Activated naive CD4-positive, alpha-beta T cell treated with anti-CD3 and anti-CD28 coated beads, Interleukin-2, amount 50 U/mL, for 72 hours (primary cell): ENCODE measurements at places on chromosomes 1 and 21.

- DNase-seq: no peak
These were observed 6.9 kb downstream of the PINK1 start for GRCh38 chr1:20640183-20640597.

DNA sequence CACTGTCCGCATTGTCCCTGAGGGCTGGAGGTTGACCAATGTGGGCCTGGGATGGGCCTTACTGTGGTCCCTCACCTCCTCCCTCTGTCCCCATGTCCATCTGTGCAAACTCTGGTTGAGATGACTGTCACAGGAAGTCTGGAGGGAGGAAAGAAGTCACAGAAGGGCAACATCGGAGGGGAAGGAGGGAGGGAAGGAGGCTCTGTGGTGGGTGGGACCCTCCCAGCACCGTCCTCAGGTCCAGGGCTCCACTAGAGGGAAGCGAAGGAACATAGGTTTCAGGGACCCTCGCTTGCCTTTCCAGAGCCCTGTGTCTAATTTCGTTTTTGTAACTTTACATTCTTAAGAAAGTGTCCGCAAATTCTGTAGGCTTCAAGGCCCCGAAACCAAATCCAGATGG, 111.3 kb upstream of the SLC44A3 start:
- DNase-seq: no peak

- DNase-seq: peak; percentile 65
These were observed 30.3 kb upstream of the CBR3 start for GRCh38 chr21:36104317-36105300.

GRCh38 chr1:225888898-225889601, at the start of gene LEFTY1:
Gene LEFTY1, minus strand, starts transcription at chr1:225889146. Its CDS starts 80 bp downstream, at chr1:225889066.
- no peak for DNase-seq

GRCh38 chr1:169307176-169307575, 60.4 kb downstream of the NME7 start:
- no peak for DNase-seq

DNA sequence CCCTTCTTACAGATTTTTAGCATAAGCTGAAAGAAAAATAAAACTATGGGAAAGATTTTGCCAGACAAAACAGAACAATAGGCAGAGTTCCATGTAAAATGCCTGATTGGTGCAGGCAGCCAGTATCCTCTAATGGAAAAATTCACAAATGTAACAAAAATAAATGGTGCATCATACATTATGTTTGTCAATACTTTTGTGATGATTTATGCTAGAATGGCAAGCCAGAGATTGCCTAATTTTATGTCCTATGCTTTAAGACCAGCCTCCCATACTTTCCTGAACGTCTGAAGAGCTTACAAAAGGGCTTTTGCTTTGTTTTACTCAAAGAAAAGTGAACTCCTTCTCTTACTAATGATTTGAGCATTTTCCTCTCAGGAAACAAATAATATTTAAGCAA, 81.5 kb upstream of the KCNJ15 start:
- DNase-seq: no peak

DNA sequence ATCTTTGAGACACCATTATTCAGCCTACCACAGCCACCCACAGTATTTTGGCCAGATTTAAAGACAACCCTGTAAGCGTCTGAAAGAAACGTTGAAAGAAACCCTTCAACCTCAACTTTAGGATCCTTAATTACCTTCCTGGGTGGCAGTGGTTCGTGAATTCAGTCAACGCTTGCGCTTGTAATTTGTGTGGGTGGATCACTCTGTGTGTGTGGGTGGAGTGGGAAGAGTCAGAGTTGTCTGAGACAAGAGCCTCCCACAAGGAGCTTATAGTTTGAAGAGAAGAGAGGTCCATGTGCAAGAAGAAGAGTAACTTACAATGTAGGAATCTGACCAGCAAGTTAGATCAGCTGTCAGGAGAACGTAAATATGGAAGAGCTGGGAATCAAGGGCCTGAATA, 8.4 kb downstream of the COQ8A start:
- no peak for DNase-seq

GRCh38 chr21:24289539-24289938, 1317.7 kb downstream of the MRPL39 start:
- DNase-seq: no peak

GRCh38 chr1:11062965-11063401, 3.2 kb upstream of the SRM start:
- peak; percentile 53 for DNase-seq

- DNase-seq: peak; percentile 43
These were observed 33.2 kb upstream of the RUNX3 start for GRCh38 chr1:24963099-24963872.

- no peak for DNase-seq
These were observed 10.6 kb upstream of the B3GALT5 start for GRCh38 chr21:39602076-39602689.

DNA sequence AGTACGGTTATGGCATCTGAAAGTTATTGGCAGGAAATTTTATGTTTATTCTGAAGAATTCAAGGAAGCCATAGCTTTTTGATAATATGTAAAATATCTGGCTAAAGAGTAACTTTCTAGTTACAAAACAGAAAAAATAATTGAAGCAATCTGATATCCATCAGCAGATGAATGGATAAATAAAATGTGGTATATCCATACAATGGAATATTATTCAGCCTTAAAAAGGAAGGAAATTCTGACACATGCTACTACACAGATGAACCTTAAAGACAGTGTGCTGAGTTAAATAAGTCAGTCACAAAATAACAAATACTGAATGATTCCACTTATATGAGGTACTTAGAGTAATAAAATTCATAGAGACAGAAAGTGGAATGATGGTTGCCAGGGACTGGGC, 25.0 kb upstream of the HIVEP3 start:
- no peak for DNase-seq

GRCh38 chr1:113125517-113125916, 52.5 kb downstream of the LRIG2 start:
- DNase-seq: no peak

- peak; percentile 13 for DNase-seq
These were observed 33.6 kb upstream of the CTSK start for GRCh38 chr1:150841626-150842025.

DNA sequence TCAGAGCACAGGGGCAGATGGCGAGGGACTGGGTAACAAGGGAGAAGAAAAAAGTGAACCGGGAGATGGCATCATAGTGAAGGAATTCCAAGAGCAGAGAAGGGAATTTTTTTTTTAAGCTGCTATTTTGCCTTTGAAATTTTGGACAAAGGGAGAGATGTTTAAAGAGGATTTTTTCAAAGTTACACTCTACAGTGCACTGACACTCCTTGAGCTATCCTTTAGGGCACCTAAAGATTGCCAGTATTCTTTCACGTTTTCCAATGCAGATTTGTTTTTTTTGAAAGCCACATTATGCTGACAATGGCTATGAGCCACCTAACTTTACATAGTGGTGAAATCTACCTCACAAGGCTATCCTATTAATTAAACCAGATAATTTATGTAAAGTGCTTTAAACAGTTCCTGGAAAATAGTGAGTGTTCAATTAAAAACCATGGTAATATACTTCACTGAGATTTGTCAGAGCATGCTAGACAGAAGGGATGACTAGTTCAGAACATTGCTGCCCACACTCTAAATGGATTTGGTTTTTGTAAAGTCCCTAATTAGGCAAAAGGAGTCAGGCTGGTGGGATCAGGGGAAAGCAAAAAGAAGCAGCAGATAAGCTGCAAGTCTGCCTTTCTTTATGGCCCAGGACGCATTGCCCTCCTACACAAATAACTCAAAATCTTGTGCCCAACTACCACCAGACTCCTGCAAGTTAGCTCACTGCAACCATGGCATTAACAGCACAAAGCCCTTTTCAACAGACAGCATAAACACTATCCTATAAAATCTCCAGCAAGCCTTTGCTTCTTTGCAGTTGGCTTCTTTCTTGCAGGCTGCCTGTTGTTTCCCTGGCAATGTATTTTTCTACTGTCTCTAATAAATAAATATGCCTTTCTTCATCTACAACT, 53.9 kb downstream of the PRDX6 start:
- DNase-seq: no peak

GRCh38 chr1:103371234-103371633, 154.3 kb upstream of the RNPC3 start:
- no peak for DNase-seq

- DNase-seq: no peak
These were observed 42.3 kb upstream of the PWP2 start for GRCh38 chr21:44064852-44065403.

DNA sequence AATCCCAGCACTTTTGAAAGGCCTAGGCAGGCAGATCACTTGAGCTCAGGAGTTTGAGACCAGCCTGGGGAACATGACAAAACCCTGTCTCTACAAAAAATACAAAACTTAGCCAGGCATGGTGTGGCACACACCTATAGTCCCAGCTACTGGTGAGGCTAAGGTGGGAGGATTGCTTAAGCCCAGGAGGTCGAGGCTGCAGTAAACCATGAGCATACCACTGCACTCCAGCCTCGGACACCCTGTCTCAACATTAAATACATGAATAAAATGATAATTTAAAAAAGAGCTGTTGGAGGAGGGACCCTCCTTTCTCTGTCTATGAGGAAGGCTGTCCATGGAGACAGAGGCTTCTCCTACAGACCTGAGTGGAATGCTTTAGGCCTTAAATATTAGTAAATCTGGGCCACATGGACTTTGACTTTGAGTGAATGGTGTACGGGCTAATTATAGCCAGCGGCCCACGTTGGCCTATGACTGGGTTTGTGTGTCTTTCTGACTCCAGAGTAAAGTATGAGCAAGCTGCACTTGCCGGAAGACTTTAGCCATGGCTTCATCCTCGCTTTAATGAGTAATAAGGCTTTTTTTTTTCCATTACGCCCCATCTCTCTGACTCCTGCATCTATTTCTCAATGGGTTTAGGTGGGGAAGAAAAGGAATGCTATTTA, 21.3 kb downstream of the RAB3B start:
- no peak for DNase-seq

- DNase-seq: no peak
These were observed 90.5 kb upstream of the TLR5 start for GRCh38 chr1:223233410-223234169.

DNA sequence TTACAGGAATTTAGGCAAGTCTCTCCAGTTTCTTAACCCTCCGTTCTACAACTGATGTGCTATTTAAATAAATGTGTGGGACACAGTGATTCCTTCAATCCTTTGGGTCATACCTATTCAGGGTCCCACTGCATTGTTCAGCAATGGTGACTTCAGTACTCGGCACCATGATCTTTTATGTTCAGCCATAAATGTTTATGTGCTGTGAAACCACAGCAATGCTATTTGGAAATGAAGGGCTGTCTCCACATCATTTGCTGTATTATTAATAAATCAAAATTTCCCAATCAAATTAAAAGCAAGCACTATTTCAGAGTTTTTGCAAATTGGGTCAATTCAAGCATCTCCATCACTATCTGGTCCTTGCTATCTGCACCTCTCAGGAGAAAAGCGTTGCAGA, 84.8 kb downstream of the NR5A2 start:
- DNase-seq: no peak

DNA sequence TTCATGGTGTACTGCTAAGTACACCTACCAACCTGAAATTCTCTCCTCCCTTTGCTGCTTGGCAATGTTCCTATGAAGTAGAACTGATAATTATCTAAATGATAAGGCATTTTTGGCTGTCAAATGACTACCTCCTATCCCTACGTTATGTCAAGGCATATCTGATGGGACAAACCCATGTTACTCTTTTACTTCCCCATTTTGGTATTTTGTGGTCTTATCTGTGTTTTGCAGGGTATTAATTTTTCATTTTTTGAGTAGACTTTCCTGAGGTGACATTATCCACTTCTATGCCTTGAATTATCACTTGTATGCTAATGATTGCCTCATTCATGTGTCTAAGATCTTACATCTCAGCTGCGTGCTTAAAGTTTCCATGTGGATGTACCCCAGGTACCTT, 499.6 kb upstream of the B3GALT2 start:
- no peak for DNase-seq

DNA sequence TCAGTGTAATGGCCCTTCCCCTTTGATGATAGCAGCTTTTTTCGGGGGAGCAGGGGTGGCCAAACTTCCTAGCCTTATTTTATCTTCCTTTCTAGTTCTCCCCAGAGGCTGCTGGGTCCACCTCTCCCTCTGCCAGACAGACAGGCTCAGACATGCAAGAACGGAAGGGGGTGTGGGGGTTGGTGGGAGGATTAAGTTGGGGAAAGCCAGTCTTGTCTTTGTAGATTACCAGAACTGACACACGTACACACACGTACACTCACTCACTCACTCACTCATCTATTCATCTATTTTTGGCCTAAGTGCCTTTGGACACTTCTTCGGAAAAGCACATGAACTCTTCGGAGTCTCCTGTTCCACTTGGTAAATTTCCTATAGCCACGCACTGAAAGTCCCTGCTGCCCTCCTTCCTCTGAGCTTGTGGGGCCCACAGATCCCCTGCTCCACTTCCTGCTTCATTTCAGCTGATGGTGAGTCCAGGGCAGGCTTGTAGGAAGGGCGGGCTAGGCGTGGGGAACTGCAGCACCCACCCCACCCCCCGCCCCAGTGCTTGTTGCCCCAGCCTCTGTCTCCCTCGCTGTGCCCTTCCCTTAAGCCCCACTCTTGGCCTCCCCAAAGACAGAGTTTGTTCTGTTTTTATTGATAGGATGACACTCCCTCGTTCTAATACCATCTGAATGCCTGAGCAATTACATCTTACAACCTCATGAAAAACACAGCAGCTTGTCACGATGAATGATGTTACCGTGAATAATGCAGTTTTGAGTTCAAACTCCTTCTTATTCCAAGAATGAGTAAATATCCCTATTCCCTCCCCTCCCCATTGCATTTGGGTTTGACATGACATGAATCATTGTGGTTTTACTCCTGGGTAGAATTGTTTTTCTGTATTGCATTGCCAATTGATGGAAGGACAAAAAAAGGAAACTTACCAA, 60.7 kb upstream of the ATP5PO start:
- DNase-seq: peak; percentile 70

GRCh38 chr1:219325368-219325742, 151.7 kb downstream of the LYPLAL1 start:
- no peak for DNase-seq

DNA sequence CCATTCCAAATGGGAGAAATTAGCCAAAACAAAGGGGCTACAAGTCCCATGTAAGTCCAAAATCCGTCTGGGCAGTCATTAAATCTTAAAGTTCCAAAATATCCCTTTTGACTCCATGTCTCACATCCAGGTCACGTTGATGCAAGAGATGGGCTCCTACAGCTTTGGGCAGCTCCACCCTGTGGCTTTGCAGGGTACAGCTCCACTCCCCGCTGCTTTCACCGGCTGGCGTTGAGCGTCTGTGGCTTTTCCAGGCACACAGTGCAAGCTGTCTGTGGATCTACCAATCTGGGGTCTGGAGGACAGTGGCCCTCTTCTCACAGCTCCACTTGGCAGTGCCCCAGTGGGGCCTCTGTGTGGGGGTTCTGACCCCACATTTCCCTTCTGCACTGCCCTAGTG, 130.2 kb downstream of the TPR start:
- DNase-seq: no peak

GRCh38 chr1:17723684-17724083, 31.4 kb upstream of the ACTL8 start:
- DNase-seq: no peak

DNA sequence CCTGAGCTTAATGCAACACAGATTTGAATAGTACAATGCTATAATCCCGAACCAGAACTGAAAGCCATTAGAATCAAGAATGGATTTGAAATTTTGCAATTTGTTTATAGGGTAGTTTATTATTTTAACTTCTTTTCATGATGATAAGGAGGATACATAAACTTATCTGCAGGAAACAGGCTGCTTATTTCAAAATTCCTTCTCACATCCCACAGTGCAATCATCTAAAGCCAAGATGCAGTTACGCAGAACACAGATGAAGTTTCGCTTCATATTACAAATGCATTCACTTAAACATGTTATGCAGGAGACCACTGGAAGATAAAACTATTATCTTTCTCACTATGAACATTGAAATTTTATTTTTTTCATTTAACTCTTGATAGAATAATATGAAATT, 1019.6 kb downstream of the PLA2G4A start:
- no peak for DNase-seq

GRCh38 chr1:167198518-167199133, 22.1 kb upstream of the POU2F1 start:
- DNase-seq: no peak
